ENCODE measurements at places on chromosomes 12 and 14. TPM values are rescaled to one million over a fixed set of nuclear protein-coding genes. Genes with fewer than 3 reads are reported as not detected.

The FIGNL2 gene
- total RNA-seq: 0.37 TPM

The TPH2 gene
- total RNA-seq: not detected

DNA sequence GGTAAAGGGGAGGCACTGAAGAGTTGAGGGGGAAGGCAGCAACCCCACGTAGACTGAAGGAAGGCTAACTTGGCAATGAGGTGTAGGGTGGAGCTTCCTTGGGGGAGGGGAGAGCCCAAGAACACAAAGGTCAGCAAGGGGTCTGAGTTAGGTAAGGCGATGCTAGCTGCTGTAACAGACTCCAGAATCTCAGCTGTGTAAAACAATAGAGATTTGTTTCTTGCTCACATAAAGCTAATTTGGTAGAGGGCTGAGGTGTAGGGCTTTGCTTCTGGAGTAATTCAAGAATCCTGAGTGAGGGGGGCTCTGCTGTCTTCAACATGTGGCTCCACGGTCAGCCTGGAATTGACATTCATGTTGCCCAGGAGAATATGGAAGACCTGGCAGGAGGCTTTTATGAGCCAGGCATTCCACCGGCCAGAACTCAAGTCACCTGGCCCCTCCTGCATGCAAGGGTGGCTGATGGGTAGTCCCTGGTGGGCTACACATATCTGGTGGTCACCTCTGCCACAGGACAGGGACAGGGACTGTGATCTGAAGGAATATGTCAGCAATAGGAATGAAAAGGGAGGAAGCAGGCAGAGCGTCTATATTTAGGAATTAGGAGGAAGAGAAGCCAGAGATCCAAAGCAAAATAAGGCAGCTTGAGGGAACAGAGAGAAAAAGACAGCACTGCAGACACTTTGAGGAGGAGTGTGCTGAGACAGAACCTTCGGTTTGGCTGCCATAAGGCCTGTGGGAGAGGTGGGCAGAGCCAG, 153.7 kb downstream of the ZFP36L1 start:
- H3K4me3 ChIP-seq: no peak overlapping the region
- H3K27me3 ChIP-seq: no peaks in the 10 kb centered on the region
- DNase-seq: no peak
- peaks cover 13% of the 10 kb centered on the region for H3K4me1 ChIP-seq

DNA sequence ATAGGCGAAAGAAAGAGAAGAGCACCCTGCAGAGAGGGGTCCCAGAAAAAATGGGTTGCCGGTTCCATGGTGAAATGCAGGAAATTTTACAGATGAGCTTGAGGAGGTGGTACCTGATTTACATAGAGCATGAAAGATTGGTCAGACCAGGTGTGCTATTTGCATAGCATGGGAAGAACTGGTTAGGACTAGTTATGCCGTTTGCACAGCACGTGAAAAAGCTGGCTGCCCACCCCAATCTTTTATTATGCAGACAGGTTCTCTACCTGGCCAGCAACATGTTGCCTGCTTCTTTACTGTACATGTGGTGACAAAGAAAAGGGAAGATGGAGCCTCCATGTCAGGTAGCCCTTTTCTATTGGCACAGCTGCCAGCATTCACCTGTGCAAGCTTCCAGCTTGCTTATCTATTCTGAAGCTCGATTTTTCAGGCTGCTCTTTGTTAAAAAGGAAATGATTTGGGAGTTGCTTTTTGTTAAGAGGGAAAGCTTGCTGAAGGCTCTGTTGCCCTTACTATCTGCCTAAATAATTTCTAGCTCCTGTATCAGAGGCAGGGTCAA, 62.9 kb upstream of the ELK3 start:
- H3K27ac ChIP-seq: no peak overlapping the region
- no peak for DNase-seq
- H3K4me1 ChIP-seq: no peaks in the 10 kb centered on the region
- H3K27me3 ChIP-seq: no peaks in the 10 kb centered on the region
- no peaks in the 10 kb centered on the region for H3K36me3 ChIP-seq

- H3K27me3 ChIP-seq: no peaks in the 10 kb centered on the region
- H3K4me3 ChIP-seq: no peak overlapping the region
Measured at GRCh38 chr12:65857840-65858239, 33.6 kb downstream of the HMGA2 start.

Measured in heart right ventricle (tissue), 16 donors.